ENCODE measurements at places on chromosomes 3 and 15.

GRCh38 chr3:27044931-27045481, 324.2 kb downstream of the NEK10 start:
- no peak for DNase-seq

GRCh38 chr15:96297783-96298182, 32.7 kb upstream of the NR2F2 start:
- no peak for DNase-seq

DNA sequence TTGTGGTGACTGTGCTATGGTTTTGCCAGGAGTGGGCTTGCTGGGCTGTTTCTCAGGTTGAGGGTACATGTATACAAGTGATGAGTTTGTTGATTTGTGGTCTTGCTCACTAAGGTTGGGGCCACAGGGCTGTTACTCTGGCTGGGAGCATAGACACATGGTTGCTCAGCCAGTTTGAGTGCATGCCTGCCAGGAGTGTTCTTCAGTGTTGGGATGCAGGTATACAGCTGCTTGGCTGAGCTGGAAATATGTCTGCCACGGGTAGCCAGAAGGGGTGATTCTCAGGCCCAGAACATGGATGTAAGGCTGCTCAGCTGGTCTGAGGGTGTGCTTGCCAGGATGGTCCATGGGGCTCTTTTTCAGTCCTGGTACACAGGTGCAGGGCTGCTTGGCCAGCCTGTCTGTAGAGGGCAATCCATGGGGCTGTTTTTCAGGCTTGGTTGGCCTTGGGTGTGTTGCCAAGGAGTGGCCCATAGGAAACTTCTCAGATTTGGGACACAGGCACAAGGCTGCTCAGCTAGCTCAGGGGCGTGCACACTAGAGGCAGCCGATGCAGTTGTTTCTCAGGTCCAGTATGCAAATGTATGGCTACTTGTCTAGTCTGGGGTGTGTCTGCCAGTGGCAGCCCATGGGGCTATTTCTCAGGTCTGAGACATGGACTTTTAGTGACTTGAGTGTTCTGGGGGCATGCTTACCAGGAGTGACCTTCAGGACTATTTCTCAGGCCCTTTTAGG, 5.3 kb upstream of the ARHGAP31 start:
- DNase-seq: no peak

DNA sequence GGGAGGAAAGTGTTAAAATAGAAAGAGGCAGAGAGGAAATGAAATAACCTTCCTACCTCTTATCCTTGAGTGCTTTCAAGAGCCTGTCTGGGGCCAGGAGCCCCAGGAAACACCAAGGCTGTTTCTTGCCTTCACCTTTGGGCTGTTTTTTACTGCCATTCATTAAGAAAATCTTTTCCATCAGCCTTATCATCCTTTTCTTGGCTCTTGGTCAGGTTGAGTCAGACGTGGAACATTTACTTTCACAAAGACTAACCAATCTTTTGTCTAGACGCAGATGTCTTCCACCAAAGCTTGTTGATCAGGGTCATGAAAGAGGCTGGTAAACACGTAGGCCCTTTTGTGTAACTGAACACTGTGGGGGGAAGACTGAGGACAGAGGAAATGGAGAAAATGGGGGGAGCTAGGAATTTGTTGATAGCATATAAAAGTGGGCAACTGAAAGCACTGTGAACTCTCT, 151.0 kb upstream of the THBS1 start:
- DNase-seq: no peak

- no peak for DNase-seq
These were observed 30.2 kb downstream of the BCL2L10 start for GRCh38 chr15:52082197-52083036.

GRCh38 chr15:77002436-77002835, 7.5 kb downstream of the PSTPIP1 start:
- DNase-seq: no peak

DNA sequence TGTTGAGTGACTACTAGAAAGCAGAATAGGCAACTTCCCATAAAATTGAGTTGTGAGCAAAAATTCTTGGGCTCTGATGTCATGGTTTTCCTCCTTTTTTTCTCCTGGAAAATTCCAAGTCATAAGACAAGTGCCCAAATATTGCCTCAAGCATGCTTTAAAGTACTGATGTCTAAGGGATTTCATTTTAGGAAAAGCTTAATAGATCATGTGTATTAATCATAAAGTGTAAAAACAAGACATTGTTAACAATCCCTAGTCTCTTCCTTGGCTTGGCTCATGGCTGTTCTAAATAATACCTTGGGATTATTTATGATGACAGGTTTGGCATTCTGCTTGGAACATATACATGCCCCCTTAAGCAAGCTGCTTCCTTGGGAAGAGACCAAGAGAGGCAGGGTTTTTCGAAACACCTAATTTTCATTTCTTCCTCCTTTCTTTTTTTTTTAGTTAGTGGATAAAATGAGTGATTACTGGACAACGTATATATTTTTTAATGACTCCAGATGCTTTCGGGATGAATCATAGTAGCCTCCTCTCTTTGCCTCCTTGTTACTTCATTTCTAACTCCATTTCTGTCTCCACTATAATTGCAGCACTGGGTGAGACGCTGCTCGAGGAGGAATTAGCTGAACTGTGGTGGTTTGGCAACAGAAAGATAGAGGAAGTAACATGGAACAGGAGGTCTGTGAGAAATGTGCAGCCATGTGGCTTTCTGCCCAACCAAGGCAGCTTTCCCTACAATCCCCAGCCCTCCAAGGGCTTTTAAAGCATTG, 104.9 kb downstream of the TPRG1 start:
- no peak for DNase-seq

DNA sequence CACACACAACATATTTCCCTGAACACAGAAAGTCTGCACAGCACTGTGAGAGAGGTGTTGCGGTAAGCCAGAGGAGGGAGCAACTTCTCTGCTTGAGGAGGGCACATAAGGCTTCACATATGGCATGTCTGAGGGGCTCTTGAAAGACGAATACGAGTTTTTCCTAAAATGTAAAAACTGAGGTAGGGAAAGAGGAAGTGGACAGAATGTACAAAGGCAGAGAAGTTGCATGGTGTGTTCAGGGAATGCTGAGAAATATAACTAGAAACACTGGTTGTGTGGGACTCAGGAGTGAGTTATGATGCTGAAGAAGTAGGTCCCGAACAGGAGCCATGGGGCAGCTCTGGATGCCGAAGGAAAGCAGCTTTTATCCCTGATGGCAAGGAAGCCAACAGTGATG, 22.8 kb upstream of the ATP8B4 start:
- no peak for DNase-seq

DNA sequence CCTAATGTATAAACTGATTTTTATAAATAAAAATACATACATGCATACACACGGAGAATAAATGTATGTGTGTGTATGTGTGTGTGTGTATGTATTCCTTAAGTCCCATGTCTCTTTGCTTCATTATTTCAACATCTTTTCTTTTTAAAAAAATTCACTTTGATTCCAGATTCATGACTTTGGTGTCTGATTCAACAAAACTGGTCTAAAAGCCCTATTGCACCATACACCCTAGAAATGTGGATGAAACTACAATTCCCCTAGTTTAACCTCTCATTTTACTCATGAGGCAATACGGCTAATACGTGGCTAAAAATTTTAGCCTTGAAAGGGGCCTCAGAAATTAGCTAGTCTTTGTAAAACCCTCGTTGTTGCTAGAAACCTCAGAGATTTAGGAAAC, 228.1 kb downstream of the ADAMTS9 start:
- no peak for DNase-seq

DNA sequence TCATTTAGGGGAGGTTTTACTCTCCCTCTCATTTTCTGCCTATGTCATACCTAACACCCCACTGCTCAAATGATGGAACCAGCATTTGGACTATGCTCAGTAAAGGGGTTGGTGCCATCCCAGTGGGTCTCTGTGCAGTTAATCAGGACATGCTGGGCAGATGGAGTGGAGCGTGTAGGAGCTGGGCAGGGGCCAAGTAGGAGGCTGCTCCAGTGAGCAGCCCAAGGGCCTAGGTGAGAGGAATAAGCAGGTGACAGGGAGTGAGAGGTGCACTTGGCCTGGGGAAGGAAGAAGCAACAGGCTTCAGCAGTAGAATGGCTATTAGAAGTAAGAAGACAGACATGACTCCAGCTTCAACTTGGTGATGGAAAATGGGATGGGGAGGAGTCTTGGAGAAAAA, 72.2 kb downstream of the EPHB1 start:
- no peak for DNase-seq

- DNase-seq: no peak
These were observed 31.7 kb upstream of the NR2C2 start for GRCh38 chr3:14915636-14916222.

- DNase-seq: no peak
These were observed 983.4 kb downstream of the ROBO2 start for GRCh38 chr3:78023257-78023656.

DNA sequence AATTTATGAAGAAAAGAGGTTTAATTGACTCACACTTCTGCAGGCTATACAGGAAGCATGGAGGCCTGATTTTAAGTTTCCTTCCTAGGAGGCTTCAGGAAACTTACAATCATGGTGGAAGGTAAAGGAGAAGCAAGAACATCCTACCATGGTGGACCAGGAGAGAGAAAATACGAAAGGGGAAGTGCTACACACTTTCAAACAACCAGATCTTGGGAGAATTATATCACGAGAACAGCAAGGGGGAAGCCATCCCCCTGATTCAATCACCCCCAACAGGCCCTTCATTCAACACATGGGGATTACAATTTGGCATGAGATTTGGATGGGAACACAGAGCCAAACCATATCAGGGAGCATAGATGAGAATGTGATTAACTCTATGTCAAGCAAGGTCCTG, 121.0 kb downstream of the MTHFS start:
- DNase-seq: no peak

DNA sequence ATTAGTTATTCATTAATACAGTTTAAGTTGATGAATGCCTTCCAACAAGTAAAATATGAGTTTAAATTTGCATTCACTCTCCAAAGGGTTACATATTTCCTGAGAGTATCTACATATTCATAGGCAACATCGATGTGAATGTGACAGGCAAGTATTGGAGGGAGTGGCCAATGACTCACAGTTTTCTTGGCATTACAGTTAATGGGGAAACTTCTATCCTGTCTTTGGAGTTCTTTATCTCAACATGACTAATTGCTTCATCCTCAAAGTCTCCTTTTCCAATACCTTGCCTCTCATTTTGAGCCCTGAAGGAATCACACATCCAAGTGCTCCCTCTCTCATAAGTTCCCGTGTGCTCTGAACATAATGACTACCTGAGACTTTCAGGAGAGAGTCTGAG, 439.7 kb upstream of the FRG2C start:
- DNase-seq: no peak

DNA sequence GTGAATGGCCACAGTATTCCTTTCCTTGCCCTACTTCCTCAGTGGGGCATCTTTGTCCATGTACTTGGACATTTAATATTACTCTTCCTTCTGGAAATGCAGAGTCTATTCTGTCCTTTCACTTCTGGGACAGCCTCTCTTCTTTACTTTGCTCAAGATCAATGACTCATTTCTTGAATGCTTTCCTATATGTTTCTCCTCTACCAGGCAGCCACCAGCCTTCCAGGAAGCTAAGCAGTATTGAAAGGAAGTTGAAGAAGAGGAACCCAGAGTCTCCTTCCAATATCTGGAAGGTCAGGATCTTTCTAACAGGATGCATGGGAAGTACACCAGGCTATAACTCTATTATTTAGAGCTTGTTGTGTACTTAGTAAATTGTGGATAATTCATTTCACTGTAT, 182.8 kb downstream of the CD47 start:
- no peak for DNase-seq

DNA sequence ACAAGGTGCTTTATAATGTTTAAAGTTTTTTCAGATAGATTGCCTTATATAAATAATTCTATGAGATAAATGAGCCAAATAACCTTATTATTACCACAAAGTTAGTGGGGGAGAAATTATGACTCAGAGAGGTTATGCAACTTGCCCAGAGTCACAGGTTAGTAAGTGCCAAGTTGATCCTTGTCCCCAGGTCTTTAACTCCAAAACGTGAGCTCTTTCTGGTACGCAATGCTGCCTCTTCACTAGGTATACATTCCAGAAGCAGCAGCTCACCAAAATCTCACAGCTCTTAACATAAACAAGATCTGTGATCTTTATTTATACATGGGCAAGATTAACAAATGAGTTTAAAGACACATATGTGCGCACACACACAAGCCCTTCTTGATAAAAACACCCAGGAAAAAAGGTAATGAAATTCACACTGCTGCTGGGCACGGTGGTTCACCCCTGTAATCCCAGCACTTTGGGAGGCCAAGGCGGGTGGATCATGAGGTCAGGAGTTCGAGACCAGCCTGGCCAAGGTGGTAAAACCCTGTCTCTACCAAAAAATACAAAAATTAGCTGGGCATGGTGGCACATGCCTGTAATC, 59.8 kb upstream of the NR2F2 start:
- no peak for DNase-seq

GRCh38 chr3:122092460-122093165, 37.5 kb downstream of the CD86 start:
- no peak for DNase-seq

GRCh38 chr15:74776821-74777768, 4.8 kb upstream of the CSK start:
- no peak for DNase-seq

DNA sequence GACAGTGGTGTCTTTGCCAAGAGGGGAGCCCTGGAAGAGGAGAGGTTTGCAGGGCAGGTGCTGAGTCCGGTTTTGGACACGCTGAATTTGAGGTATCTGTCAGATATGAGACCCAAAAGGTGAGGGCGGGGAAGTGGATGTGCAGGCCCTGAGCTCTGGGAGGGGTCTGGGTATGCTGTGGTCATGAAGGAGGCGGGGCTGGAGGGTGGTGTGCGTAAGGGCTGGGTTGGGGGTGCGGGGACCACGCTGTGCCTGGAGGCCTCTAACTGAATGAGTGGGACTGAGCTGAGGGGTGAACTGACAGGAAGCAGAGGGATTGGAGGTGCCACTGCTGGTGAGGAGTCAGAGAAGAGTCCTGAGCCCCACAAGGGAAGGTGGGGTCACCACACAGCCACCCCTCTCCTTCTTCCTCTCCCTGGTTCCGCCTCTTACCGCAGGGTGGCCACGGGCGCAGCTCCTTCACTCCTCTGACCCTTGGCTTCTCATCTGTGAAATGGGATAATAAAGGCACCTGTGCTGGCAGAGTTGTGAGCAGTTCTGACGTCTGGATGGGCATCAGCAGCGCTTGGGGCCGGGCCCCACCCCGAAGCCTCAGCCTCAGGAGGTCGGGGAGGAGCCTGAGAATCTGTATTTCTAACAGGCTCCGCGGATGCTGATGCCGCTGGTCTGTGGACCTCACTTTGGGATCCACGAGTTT, 28.8 kb downstream of the PSTPIP1 start:
- no peak for DNase-seq

Data from NCI-H187 (cell line).